ENCODE measurements at places on chromosomes 3 and 15.

GRCh38 chr3:47283591-47284364 is 1.0 kb downstream of the KLHL18 start:
- DNase-seq = no peak

GRCh38 chr3:78497767-78498166 is 1270.0 kb downstream of the ROBO1 start:
- DNase-seq = no peak

GRCh38 chr3:183975981-183976662 is 41.6 kb downstream of the ABCC5 start:
- DNase-seq = no peak

DNA sequence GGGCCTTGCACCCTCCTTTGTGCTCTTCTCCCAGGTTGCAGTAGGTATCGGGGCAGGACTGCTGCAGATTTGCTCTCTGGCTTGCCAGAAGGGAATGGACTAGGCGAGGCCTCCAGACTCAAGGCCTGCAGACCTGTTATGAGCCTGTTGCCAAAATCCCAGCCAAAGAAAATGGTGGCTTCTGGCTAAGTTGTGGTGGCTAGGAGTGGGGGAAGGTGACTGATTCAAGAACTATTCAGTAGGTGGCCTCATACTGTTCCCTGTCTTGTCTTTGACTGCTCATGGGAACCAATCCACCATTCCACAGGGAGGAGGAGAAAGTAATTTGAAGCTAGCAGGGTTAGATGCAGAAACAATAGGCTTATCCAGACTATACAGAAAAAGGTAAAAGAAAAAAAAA is 380.4 kb upstream of the PROK2 start:
- DNase-seq = no peak

DNA sequence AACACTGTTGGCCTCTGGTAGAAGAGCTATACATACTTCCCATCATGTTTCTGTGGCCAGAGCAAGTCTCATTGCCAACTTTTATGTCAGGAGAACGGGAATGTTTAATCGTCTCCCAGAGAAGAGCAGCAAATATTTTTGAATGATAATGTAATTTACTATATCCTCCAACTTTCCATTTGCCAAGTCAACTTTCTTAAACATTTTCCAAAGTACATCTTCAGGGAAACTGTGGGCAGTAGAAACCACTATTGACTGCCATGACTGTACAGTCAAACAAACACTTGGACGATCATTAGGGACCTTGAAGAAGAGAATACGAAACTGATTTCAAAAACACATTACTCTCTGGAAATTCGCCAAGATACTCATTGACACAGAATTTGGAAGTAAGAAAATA is 201.5 kb downstream of the GABRB3 start:
- DNase-seq = no peak

DNA sequence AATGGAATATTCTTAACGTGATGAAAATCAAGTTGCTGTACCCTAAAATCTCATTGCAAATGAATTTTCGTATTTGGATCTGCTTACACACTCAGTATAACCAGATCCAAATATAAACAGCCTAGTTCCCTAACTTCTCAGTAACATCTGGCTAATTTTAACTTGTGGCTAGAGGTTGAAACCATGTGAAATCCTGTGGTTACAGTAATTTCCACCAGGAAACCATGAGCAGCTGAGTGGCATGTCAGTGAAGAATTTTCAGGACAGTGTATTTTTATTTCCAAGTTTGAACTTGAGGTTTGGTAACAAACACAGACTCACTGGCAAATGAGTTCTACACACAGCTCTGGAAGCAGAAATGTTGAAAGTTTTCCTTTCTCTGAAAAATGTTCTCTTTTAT is 754.1 kb downstream of the NR2F2 start:
- no peak for DNase-seq

GRCh38 chr15:22258398-22259150 is 178.2 kb downstream of the OR4M2 start:
- no peak for DNase-seq

DNA sequence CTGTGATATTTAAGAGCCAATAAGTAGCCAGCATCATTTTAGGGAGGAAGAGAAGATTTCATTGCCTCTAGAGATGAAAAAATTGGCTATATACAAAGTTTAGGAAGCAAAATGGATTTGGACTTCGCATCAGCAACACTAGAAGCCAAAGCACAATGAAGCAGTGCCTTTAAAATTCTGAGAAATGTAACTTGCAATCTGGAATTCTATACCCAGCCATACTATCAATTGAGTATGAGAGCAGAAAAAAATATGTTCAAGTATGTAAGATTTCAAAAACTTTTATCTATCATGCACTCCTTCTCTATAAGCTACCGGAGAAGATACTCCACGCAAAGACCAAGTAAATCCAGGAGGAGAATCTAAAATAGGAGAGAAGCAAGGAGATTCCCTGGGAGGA is 47.4 kb upstream of the ATP13A3 start:
- DNase-seq = no peak

GRCh38 chr3:171982828-171983227 is 56.5 kb upstream of the FNDC3B start:
- DNase-seq = no peak

GRCh38 chr3:149340310-149340933 is 7.0 kb upstream of the TM4SF18 start:
- no peak for DNase-seq

DNA sequence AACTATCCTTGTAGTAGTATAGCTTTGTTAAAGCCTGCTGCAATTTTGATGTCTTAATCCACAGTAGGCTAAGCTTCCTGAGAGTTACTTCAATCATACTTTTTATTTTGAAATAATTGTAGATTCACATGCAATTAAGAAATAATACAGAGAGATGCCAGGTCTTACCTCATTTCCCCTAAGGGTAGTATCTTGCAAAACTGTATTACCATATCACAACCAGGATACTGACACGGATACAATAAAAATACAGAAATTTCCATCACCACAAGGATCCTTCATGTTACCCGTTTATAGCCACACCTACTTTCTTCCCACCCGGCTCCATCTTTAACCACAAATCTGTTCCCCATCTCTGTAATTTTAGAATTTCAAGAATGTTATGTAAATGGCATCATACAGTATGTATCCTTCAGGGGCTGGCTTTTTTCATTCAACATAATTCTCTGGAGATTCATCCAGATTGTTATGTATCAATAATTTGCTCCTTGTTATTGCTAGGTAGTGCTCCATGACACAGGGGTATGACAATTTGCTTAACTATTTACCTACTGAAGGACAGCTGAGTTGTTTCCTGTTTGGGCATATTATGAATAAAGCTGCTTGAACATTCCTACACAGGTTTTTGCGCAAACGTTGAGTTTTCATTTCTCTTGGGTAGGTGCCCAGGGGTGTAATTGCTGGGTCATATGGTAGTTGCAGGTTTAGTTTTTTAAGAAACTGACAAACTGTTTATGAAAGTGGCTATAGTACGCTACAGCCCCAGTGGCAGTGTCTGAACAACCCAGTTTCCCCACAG is 21.6 kb downstream of the BDH1 start:
- no peak for DNase-seq

GRCh38 chr15:78329625-78330024 is 10.5 kb upstream of the CRABP1 start:
- DNase-seq = no peak

GRCh38 chr15:45037936-45038335 is 14.9 kb downstream of the SORD start:
- no peak for DNase-seq

DNA sequence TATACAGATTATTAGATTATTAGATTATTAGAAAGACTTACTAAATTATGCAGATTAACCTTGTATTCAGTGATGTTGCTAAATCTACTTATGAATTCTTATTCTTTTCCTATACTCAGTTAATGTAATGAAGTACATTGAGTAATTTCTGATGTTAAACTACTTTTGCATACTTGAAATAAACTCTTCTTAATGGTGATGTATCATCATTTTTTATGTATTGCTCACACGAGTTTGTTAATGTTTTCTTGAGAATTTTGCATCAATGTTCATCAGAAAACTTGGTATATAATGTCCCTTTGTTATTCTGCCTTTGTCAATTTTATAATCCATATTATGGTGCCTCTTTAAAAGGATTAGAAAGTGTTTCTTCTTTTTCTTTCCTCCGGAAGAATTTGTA is 163.2 kb upstream of the COL8A1 start:
- DNase-seq = no peak

DNA sequence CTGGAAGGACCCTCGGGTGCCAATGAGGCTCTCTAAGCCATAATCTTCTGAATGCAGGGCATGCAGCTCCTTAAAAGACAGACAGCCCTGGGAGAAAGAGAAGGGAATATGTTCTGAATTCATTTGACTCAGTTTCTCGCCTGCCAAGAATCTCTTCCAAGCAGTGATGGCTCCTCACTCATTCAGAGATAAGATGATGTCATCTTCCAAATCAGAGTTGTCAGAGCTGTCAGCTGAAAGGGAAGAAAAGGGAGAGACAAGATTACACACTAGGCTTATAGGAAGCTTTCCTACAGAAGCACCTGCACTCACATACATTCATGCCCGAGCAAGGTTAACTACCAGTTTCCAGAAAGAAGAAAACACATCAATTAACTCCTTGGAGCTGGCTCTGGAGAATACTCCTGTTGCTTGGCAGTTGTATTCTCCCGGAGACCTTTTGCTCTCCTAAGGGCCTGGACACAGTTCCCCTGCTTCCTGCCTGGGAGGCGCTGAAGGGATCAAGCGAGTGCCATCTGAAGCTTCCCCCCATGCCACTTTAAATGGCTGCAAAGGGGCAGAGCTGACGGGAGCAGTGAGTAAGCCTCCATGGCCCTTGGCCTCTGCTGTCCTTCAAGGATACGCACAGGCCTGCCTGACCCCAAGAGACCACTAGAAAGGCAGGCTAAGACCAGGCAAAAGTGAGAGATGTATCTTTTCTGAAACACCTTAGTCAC is 7.7 kb downstream of the RBM15B start:
- DNase-seq = no peak

Data from stimulated activated CD8-positive, alpha-beta memory T cell treated with anti-CD3 and anti-CD28 coated beads, Interleukin-7, amount 100 ng/mL, for 1 hour (primary cell).